ENCODE measurements at places on chromosomes 16 and 17.

- DNase-seq = no peak
Observed at GRCh38 chr17:17004251-17004996, 32.5 kb upstream of the TNFRSF13B start.

DNA sequence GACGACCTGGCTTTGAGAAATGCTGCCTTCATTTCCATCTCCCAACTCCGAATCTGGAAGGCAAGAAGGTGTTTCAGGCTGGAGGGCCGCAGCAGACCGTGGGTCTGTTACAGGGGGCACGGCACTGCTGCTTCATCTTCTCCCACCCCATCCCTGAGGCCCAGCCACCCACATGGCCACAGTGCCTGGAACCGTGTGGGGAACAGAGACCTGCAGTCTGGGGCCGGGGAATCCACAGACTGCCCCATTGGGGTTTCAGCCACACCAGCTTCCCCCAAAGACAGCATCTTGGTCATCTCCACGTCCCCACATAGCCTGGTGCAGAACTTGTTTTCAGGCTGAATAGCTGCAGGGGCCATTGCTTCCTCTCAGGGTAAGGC lies 74.2 kb downstream of the MRC2 start:
- no peak for DNase-seq

- no peak for DNase-seq
Observed at GRCh38 chr17:8930649-8931048, 34.9 kb downstream of the PIK3R5 start.

GRCh38 chr16:52090080-52090479 lies 456.9 kb downstream of the TOX3 start:
- no peak for DNase-seq

GRCh38 chr17:78581304-78581703 lies 4.1 kb upstream of the DNAH17 start:
- DNase-seq = no peak
